ENCODE measurements at places on chromosomes 12 and 14. TPM values are rescaled to one million over a fixed set of nuclear protein-coding genes. Genes with fewer than 3 reads are reported as not detected.

GRCh38 chr12:92404259-92404894, 258.7 kb upstream of the BTG1 start:
- no peak for DNase-seq

DNA sequence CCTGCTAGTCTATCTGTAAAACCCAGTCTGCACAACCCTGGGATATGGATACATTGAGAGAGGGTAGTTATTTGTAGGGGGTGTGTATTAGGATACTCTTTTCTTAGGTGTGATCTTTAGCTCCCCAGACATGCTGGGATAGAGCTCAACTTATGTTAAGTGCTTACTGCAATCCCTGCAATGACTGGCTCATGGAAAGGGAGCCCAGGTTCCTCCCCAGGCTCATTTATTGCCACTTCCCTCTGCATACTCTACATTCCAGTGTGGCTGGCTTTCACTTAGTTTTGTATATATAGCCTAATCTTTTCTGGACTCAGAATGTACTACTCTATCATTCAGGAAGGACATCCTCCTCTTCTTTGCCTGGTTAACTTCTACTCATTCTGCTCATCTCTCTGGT, 172.0 kb downstream of the SYT10 start:
- no peak for DNase-seq

- DNase-seq, result no peak
Observed at GRCh38 chr14:90375934-90376333, 20.9 kb upstream of the CALM1 start.

DNA sequence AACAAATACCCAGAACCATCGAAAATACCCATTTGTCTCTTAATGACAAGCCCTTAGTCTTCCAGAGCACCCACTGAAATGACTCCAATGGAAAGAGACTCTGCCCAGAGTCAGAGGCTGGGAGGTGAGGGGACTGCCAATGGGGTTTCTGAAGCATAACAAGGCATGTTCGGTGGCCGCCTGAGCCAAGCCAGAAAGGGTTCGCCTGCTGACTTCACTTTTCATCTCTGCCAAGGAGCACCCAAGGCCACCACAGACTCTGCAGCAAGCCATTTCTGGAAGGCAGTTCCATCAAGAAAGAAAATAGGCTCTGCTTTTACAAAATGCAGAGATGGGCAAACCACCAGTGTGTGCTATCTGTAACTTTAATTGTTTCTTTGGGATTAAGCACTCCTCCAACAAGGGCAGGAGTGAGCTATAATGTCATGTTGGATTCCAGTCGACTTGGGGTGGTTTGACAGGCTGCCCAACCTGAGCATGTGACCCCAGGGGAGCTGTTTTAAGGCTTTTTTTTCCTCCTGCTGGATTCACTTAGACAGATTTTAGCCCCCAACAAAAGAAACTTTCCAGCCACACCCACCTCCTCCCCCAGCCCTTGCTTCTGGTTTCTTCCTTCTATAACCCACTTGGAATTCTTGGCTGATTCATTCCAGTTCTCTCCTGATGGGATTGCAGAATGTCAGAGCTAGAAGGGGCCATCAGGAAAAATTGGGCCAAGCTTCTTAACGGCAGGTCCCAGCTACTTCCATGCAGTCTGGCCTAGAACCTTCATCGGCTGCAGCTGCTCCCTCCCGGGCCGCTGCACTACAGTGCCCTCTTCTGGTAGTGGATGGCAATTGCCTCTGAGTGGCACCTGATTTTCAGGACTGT, 24.1 kb downstream of the CKAP4 start:
- peak; percentile 48 for DNase-seq

GRCh38 chr14:28651148-28651547, 115.4 kb upstream of the FOXG1 start:
- DNase-seq, result peak; percentile 89

DNA sequence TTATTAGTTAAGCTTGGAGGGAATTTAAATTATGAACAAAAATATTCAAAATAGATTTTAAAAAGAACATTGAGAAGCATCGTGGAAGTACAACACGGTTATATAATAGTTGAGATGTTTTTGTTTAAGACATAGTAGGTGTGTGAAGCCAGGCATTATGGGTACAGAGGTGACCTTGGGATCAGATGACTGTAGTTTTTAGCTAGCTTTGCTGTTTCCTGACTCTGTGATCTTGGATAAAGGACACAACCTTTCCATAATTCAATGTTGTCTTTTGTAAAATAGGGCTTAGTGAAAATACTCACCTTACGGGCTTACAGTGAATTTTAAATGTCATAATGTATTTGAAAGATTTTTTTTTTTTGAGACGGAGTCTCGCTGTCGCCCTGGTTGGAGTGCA, 239.7 kb downstream of the SLC2A13 start:
- DNase-seq, result no peak

- DNase-seq, result no peak
Observed at GRCh38 chr12:119311878-119312277, 22.7 kb upstream of the CCDC60 start.

GRCh38 chr12:52721838-52722470, 18.6 kb upstream of the KRT77 start:
- no peak for DNase-seq

Gene PSMD9
- polyA plus RNA-seq, result 77.7 TPM

Gene SAMD15
- 0.69 TPM for polyA plus RNA-seq
